ENCODE measurements at places on chromosomes 2 and 18. TPM values are rescaled to one million over a fixed set of nuclear protein-coding genes. Genes with fewer than 3 reads are reported as not detected.

The LGALSL gene
- total RNA-seq, result 0.73 TPM

The TMEM178A gene
- total RNA-seq, result not detected

The MROH2A gene
- total RNA-seq, result not detected

The COL5A2 gene
- 4.4 TPM for total RNA-seq

The CAPN13 gene
- not detected for total RNA-seq

The CYRIA gene
- total RNA-seq, result 1.8 TPM

The UPP2 gene
- total RNA-seq, result not detected

The IL37 gene
- total RNA-seq, result not detected

The KCNG2 gene
- not detected for total RNA-seq

The OTX1 gene
- not detected for total RNA-seq

The IL1RN gene
- total RNA-seq, result 1.2 TPM

The POTEE gene
- total RNA-seq, result 0.20 TPM

The SCN3A gene
- total RNA-seq, result not detected

The GKN1 gene
- total RNA-seq, result not detected

The PPP1R1C gene
- total RNA-seq, result not detected

The TMEFF2 gene
- not detected for total RNA-seq

The PLEKHH2 gene
- total RNA-seq, result 0.33 TPM

The TWIST2 gene
- not detected for total RNA-seq

The CFAP65 gene
- total RNA-seq, result not detected

Data from activated T-cell treated with anti-CD3 and anti-CD28 coated beads, Interleukin-2, amount 50 U/mL, for 4 hours (primary cell).